ENCODE measurements at places on chromosomes 12 and 14.

DNA sequence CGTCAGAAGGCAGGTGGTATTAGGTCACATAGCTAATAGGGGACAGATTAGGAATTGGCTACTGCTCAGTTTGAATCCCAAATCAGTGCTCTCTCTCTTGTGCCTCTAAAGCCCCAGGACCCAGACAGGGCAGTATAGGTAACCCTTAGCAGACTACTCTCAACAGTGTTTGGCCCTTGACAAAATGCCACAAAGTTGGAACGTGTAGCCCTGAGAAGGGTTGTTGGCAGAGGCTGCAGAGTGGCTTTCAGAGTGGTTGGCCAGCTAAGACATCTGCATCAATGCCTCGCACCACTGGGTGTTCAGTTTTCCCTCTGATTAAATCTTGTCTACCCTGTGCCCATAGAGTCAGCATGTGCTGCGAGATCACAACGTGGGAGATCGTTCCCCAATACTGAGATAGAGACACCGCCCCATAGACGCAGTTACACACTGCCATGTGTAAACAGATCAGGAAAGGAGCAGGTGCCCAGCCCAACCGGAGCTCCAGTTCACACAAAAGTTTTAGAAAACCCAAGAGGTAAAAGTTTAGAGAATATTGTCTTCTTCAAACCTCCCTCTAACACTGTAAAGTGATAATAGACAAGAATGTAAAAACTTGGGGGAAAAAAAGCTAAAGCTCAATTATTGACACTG lies 48.3 kb downstream of the EML1 start:
- no peak for DNase-seq

GRCh38 chr12:43585676-43586075 lies 33.7 kb upstream of the ADAMTS20 start:
- DNase-seq: no peak

GRCh38 chr14:100609941-100610391 lies 22.7 kb upstream of the BEGAIN start:
- DNase-seq: no peak

DNA sequence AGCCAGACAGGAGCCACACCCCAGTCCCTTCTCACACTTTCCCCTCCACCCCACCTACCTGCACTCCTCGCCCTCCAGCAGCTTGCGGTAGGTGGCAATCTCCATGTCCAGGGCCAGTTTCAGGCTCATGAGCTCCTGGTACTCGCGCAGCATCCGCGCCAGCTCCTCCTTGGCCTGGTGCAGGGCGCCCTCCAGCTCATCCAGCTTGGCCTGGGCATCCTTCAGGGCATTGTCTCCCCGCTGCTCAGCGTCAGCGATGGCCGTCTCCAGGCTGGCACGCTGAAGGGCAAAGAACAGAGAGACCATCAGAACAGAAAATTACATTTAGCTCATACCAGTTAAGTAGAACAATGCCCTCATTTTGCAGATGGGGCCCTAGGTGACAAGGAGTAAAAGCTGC lies 5.5 kb downstream of the KRT74 start:
- no peak for DNase-seq

GRCh38 chr14:104803912-104804410 lies 3.1 kb downstream of the ZBTB42 start:
- no peak for DNase-seq

All from Karpas-422 (cell line).